Endodermal cell (in vitro differentiated cells): ENCODE measurements at places on chromosomes 4 and X.

GRCh38 chr4:8610858-8611616 is 18.5 kb downstream of the CPZ start:
- no peaks in the 10 kb centered on the region for H3K27me3 ChIP-seq
- H3K4me1 ChIP-seq, result no peaks in the 10 kb centered on the region
- no peaks in the 10 kb centered on the region for H3K36me3 ChIP-seq
- no peak overlapping the region for H3K27ac ChIP-seq
- H3K4me3 ChIP-seq, result no peak overlapping the region

DNA sequence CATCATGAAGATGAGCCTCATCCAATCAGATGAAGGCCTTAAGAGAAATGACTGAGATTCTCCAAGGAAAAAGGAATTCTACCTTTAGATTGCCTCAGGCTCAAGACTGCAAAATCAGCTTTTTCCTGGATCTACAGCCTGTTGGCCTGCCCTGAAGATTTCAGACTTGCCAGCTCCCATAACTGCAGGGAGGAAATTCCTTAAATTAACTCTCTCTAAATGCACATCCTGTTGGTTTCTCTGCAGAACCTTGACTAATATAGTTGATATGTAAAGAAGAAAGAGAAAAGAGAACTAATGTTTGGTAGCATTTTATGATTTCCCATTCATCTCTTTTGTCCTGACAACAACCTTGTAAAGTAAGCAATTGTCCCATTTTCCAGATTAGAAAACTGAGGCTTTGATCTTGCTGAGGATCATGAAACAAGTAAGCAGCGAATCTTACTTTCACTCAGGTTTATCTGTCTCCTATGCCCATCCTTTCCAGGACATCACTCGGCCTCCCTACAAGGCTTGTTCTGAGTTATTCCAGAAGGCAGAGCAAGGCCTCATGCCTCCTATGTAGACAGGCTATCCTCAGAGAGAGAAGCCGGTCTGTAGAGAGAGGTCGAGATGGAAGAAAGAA is 115.0 kb upstream of the LDB2 start:
- H3K4me3 ChIP-seq, result no peak overlapping the region
- no peaks in the 10 kb centered on the region for H3K36me3 ChIP-seq
- H3K27ac ChIP-seq, result no peak overlapping the region
- no peaks in the 10 kb centered on the region for H3K27me3 ChIP-seq

- H3K4me3 ChIP-seq, result no peak overlapping the region
- H3K4me1 ChIP-seq, result no peaks in the 10 kb centered on the region
- no peaks in the 10 kb centered on the region for H3K27me3 ChIP-seq
- peak; percentile 73 for DNase-seq
- no peaks in the 10 kb centered on the region for H3K36me3 ChIP-seq
- H3K27ac ChIP-seq, result no peak overlapping the region
Observed at GRCh38 chr4:69823481-69824186, 36.3 kb downstream of the SULT1E1 start.

- DNase-seq, result no peak
- H3K27me3 ChIP-seq, result no peaks in the 10 kb centered on the region
- no peak overlapping the region for H3K27ac ChIP-seq
- no peak overlapping the region for H3K4me3 ChIP-seq
Observed at GRCh38 chr4:83417566-83417965, 38.1 kb downstream of the HELQ start.

- H3K27me3 ChIP-seq, result no peaks in the 10 kb centered on the region
- DNase-seq, result peak; percentile 67
- H3K36me3 ChIP-seq, result peaks cover 33% of the 10 kb centered on the region
- peak overlapping the region; percentile 95 for H3K4me3 ChIP-seq
Observed at GRCh38 chrX:51893931-51894696, 691 bp downstream of the MAGED1 start.

- H3K4me1 ChIP-seq, result no peaks in the 10 kb centered on the region
- DNase-seq, result no peak
- H3K27me3 ChIP-seq, result no peaks in the 10 kb centered on the region
Observed at GRCh38 chr4:84433633-84434222, 65.4 kb downstream of the NKX6-1 start.

GRCh38 chrX:12443534-12444098 is 305.3 kb downstream of the FRMPD4 start:
- no peak overlapping the region for H3K27ac ChIP-seq
- no peaks in the 10 kb centered on the region for H3K4me1 ChIP-seq
- no peak for DNase-seq
- no peak overlapping the region for H3K4me3 ChIP-seq
- no peaks in the 10 kb centered on the region for H3K36me3 ChIP-seq
- H3K27me3 ChIP-seq, result no peaks in the 10 kb centered on the region

GRCh38 chrX:136659174-136659573 is 11.2 kb downstream of the CD40LG start:
- no peak for DNase-seq
- no peaks in the 10 kb centered on the region for H3K36me3 ChIP-seq
- no peak overlapping the region for H3K4me3 ChIP-seq
- H3K4me1 ChIP-seq, result no peaks in the 10 kb centered on the region

- peaks cover 12% of the 10 kb centered on the region for H3K4me1 ChIP-seq
- H3K27me3 ChIP-seq, result no peaks in the 10 kb centered on the region
- no peak overlapping the region for H3K4me3 ChIP-seq
Observed at GRCh38 chr4:54199919-54200318, 29.2 kb upstream of the PDGFRA start.

DNA sequence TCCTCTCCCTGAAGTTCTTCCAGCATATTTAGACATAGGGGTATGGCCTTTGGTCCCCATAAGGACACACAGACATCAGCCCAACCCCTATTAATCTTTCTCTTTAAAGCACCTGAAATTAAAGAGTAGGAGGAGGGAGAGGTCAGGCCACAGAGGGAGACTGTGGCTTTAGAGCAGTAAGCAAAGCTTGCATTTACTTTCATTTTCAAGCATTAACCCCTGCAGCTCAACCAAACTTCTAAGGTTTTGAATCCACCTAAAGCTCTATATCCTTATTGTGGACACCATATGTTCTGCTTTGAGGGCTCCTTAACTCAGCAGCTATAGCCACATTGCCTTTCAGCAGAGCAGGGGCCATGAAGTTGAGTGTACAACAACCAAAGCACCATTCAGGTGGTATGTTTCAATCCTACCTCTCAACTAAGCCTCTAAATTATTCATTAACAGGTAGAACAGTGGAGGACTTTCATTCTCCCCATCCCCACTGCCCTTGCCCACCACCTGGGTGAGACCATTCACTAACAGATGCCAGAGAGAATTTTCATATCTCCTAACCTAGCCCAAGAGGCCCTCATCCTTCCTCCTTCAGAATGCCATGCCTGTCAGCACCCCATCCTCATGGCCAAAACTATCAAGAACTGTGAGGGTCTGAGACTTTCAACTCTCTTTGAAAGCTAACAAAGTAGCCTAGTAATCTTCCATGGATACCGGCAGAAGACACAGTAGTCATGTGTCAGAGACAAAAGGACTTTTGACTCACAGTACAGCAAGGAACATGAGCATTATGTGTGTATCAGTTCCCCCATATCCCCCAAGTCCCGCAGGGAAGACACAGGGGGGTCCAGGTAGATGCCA is 20.8 kb downstream of the LIN54 start:
- H3K36me3 ChIP-seq, result peaks cover 5% of the 10 kb centered on the region
- no peaks in the 10 kb centered on the region for H3K4me1 ChIP-seq
- no peak for DNase-seq
- no peak overlapping the region for H3K27ac ChIP-seq
- no peak overlapping the region for H3K4me3 ChIP-seq

- H3K27me3 ChIP-seq, result no peaks in the 10 kb centered on the region
- DNase-seq, result no peak
- H3K4me1 ChIP-seq, result no peaks in the 10 kb centered on the region
- H3K36me3 ChIP-seq, result no peaks in the 10 kb centered on the region
- H3K27ac ChIP-seq, result no peak overlapping the region
Observed at GRCh38 chr4:2322841-2323240, 60.9 kb upstream of the MXD4 start.

DNA sequence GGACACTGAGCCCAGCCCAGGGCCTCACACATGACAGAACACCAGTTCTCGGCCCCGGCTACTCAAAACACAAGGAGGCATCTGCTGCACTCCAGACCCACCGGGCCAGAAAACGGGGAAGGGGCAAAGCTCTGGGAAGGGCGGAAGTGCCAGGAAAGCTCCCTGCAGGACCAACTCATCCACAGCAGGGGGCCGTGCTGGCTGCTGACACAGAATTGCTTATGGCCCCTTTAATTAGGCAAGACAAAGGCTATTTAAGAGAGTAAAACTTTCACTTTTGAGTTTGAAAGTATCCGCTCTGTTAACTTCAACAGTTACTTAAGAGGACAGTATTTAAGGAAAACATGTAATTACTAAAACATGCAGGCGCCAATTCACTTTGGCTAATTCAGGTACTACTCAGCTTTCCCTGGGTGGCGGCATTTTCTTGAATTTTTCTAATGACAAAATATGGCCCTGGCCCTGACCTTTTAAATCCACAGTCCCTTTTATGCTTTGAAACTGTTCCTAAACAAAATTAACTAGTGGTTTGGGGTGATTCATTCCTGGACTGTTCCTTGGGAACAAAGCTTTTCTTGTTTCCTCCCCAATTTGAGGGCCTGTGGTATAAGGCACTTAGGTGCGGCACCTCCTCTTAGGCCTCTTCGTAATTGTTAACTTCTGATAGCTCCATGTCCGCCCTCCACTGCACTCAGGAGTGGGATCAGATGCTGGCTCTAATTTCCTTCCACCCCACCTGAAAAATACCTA is 40.4 kb downstream of the NSG1 start:
- H3K4me1 ChIP-seq, result peaks cover 5% of the 10 kb centered on the region
- no peak overlapping the region for H3K27ac ChIP-seq
- peak; percentile 92 for DNase-seq
- H3K27me3 ChIP-seq, result no peaks in the 10 kb centered on the region

DNA sequence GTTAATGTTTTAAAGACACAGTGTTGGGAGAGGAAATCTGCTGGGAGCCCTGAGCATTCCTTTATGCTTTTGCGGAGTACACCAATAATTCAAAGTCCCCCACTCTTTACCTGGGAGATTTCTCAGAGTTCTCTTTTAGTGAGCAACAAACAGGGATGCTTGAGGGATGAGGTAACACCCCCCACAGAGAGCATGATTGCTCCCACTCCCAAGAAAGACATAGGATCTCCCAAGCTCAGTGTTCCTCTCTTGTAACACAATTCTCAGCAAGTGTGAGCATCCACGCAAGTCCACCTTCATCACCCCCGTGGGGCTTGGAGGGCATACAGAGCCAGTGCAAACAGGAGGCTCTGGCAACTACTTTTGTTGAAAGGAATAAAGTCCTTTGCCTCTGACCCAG is 36.1 kb downstream of the GSPT2 start:
- no peak overlapping the region for H3K4me3 ChIP-seq
- H3K27ac ChIP-seq, result no peak overlapping the region
- DNase-seq, result peak; percentile 68
- no peaks in the 10 kb centered on the region for H3K36me3 ChIP-seq
- H3K27me3 ChIP-seq, result no peaks in the 10 kb centered on the region
- H3K4me1 ChIP-seq, result no peaks in the 10 kb centered on the region

DNA sequence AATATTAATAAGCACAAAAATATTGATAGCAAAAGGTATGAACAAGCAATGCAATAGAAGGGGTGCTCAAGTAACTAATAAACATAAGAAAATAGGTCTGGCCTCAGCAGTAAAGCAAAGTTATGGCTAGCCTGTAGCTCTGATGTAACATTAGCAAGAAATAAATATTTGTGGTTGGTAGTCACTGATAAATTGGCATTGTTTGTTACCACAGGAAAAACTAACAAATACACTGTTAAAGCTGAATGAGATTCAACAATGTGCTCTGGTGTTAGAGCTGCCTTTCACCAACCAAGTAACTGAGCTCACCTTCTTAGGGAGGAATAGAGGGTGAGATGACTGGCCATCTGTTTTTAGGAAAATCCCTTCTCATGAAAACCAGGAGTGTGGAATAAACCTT is 71.4 kb downstream of the AREG start:
- H3K4me3 ChIP-seq, result no peak overlapping the region
- no peak for DNase-seq
- no peaks in the 10 kb centered on the region for H3K36me3 ChIP-seq

- no peak for DNase-seq
- H3K36me3 ChIP-seq, result no peaks in the 10 kb centered on the region
- no peak overlapping the region for H3K27ac ChIP-seq
- no peaks in the 10 kb centered on the region for H3K27me3 ChIP-seq
- H3K4me3 ChIP-seq, result no peak overlapping the region
Observed at GRCh38 chr4:101621120-101621519, 169.4 kb upstream of the BANK1 start.

GRCh38 chr4:158051401-158052235 is 121.2 kb downstream of the GASK1B start:
- no peak overlapping the region for H3K27ac ChIP-seq
- H3K4me1 ChIP-seq, result peaks cover 10% of the 10 kb centered on the region
- DNase-seq, result no peak

DNA sequence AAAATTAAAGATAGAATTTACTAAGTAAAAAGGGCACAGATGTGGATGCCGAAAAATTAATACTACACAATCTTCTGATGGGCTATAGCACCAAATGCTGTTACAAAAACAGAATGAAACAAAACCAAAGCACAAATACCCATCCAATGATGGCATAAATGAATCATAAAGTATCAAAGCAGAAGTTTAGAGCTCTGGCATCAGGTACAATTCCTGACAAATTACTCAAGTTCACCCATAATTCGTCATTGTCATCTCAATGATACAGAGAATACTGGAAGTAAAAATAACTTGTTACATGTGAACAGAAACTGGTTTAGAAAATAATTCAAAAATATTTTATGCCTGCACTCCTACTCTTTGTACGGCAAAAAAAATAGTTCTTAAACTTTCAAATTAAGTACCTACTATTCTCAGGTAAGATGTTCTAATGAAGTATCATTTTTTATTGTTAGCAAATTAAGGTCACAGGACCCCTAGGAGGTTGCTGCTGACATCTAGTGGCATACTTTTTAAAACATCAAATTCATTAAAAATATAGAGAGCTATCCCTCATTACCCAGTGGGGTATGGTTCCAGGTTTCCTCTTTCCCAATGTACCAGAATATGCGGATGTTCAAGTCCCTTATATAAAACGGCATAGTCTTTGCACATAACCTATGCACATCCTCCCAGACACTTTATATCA is 126.1 kb downstream of the INPP4B start:
- H3K27ac ChIP-seq, result no peak overlapping the region
- DNase-seq, result no peak
- peaks cover 12% of the 10 kb centered on the region for H3K27me3 ChIP-seq

DNA sequence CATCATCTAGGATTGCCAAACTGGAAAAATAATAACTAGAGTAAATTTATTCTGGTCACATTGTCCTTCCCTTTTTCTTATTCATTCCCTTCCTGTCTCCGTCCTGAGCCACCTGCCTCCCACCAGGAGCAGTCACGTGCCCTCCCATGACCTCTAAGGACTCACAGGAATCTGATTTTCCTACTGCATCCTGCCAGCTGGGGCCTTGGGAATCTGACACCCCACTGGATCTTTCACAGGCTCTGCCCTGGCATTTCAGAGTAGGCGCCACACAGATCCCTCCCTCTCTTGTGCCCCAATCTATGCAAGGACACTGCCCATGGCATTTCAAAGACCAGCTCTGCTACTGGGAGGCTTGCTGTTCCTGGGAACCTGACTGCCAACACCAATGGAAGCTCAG is 520.5 kb downstream of the PPARGC1A start:
- peak; percentile 55 for DNase-seq
- no peaks in the 10 kb centered on the region for H3K27me3 ChIP-seq
- no peaks in the 10 kb centered on the region for H3K4me1 ChIP-seq
- H3K27ac ChIP-seq, result no peak overlapping the region
- H3K4me3 ChIP-seq, result no peak overlapping the region
- no peaks in the 10 kb centered on the region for H3K36me3 ChIP-seq

GRCh38 chrX:30935985-30936384 is 46.9 kb upstream of the TAB3 start:
- no peaks in the 10 kb centered on the region for H3K36me3 ChIP-seq
- DNase-seq, result peak; percentile 69
- no peak overlapping the region for H3K27ac ChIP-seq

- no peaks in the 10 kb centered on the region for H3K4me1 ChIP-seq
- H3K27me3 ChIP-seq, result no peaks in the 10 kb centered on the region
- DNase-seq, result peak; percentile 45
- no peak overlapping the region for H3K4me3 ChIP-seq
- H3K36me3 ChIP-seq, result no peaks in the 10 kb centered on the region
Observed at GRCh38 chrX:257681-258289, 23.4 kb upstream of the PLCXD1 start.
